H4 (cell line): ENCODE measurements at places on chromosomes 3 and 15.

- no peak for DNase-seq
Measured at GRCh38 chr3:34381243-34381642, 582.8 kb downstream of the PDCD6IP start.

DNA sequence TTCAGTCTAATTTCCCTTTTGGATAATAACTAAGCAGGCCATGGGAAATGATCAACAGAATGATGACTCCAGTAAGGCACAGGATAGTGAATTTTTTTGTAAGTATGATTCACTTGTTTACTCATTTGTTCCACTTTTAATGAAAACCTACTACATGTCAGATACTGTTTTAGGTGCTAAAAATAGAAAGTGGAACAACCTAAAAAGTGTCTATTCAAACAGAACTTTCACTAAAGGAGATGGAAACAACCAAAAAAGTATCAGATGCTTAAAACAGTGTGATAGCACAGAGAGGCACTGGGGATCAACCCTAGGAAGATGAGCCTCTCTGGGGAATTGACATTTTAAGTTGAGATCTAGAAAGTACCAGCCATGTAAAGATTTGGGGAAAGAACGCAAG lies 11.1 kb downstream of the RYK start:
- DNase-seq: no peak

GRCh38 chr3:159451067-159451466 lies 537.6 kb upstream of the IL12A start:
- no peak for DNase-seq

DNA sequence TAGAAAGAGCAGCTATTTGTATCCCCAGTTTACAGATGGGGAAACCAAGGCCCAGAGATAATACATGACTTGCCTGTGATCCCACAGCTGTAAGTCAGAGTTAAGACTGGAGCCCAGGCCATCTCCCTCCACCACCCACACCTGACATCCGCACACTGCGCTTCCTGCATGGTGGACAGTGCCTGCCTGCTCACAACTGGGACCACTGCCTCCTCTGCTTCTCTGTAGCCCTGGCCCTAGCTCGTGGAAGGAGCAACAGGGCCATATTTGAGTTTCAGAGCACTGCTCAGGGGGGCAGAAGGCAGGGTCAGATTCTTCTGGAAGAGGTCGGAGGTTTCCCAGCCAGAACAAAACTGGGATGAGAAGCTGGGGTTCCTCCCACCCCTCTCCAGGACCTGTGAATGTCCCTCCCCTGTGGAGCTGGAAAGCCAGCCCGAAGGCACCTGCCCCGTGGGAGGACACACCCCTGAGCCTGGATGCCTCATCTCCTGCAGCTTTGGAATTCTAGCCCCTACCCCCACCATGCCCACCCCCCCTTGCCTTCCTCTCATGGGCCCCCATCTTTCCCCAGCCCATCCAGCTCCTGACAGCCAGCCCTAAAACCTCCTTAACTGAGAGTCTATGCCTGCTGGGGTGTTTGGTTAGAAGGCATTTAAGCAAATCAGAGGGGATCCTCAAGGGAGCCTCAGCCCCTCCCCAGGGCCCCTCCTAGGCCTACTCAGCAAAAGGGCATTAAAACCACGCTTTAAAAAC lies 100.1 kb downstream of the TPRA1 start:
- no peak for DNase-seq

- DNase-seq: no peak
Measured at GRCh38 chr3:122066331-122067213, 11.4 kb downstream of the CD86 start.

GRCh38 chr3:193943851-193944517 lies 192.0 kb upstream of the HES1 start:
- no peak for DNase-seq

DNA sequence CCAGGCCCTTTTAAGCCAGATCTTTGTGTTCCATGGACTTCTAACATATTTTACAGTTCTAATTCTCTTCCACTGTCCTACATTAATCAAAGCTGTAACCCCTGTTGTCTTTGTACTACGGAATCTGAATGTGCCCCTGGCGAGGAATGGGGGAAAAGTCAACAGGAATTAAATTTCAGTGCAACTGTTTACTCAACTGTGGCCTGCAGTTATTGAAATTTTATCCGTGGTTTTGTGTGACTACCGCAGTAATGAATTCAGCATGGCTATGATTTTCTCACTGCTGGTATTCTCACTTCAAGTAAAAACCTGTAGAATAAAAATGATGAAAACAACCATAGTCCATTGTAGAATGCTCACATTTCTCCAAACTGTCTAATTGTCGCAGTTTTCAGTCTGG lies 388.0 kb downstream of the FOXP1 start:
- peak; percentile 35 for DNase-seq

DNA sequence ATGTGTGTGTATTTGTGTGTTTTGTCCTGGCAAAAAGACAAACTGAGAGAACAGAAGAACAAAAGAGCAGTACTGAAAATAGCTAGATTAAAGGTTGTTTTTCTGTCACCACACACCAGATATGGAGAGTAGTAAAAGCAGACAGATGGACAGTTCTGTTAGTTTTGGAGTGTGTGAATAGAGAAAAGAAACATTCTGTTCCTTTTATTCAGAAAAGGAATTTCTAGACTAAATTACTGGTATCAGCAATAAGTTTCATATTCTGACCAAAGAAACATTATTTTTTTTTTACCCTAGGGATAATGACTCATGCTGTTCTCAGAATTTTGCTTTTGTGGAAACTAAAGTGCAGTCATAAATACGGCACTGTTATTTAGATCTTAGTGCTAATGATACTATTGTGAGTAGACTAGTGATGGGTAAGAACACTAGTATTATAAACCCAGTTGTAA lies 32.9 kb downstream of the PIK3CA start:
- DNase-seq: peak; percentile 8

GRCh38 chr3:97901313-97902248 lies 70.7 kb downstream of the RIOX2 start:
- DNase-seq: no peak

- DNase-seq: no peak
Measured at GRCh38 chr3:50714946-50715345, 40.2 kb downstream of the DOCK3 start.

DNA sequence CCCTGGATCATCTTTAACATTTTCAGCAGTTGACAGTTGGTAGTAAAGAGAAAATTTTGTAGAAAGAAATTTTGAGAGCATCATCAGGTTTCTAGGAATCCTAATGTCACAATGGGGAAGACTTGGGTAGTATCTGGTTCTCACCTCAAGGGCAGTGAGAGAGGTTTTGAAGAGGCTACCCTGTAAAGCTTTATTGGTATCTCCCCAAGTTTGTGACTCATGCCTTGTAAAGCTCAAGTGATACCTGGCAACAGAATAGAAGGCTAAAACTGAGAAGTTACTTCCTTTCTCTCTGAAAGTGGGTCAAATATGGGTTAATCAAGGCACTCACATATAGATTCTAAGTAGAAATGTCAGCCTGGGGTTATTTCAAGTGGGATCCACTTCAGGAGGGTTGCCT lies 196.4 kb downstream of the SUCNR1 start:
- no peak for DNase-seq

DNA sequence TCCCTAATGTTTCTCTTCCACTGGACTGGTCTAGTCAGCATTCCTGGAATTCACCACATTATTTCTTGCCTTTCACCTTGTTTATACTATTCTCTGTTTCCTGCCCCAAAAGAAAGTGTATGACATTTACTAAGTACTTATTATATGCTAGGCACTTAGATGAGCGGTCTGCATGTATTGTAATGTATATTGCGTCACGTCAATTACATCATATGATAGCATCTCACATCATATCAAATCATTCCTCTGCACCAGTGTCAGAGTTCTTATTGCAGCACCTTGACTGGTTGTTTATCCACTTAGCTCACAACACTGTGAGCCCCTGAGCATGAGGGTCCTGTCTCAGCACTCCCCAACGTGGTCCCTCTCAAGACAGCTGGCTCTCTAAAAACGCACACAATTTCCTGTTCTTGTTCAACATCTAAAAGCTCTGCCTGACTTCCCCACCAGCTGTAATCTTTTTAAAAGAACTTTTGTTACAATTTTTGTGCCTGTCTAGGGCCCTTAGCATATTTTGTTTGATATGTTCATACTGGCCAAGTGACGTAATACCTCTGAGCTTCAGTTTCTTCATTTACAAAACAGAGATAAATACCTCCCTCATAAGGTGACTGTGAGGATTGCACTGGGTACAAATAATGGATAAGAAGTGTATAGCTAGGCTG lies 58.8 kb downstream of the ARHGAP31 start:
- DNase-seq: peak; percentile 43

DNA sequence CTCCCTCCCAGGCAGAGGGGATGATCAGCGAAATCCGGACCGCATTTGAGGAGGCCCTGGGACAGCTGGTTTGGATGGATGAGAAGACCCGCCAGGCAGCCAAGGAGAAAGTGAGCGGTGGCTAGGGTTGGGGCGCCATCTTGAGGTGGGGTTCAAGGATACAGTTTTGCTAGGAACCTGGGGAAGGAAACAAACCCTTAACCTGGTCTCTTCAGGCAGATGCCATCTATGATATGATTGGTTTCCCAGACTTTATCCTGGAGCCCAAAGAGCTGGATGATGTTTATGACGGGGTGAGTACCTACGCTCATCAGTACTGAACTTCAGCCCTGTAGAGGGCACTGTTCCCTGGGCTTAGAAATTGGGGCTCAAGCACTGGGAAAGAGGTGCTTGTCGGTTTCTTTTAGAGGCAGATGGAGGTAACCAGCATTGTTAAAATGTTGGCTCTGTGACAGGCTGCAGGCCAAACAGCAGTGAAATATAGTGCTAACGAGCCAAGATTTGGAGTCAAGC lies 9.6 kb upstream of the PSMD2 start:
- peak; percentile 47 for DNase-seq

DNA sequence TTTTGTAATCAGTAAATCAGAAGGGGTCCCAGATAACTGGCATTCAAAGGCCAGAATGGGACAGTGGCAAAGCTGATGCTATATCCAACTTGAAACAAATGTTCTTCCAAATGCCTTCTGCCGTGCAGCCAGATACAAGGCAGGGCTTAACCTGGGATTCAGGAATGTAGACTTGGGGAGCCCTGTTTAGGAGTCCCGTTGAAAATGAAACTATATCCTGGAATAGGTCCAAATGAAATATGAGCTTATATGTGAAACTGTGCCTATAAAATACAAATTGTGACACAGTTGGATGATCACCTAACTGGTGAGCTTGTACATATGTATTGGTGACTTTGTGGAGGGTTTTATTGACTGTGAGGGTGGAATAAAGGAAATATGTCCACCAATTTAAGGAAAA lies 28.7 kb downstream of the FRMD4B start:
- DNase-seq: no peak

DNA sequence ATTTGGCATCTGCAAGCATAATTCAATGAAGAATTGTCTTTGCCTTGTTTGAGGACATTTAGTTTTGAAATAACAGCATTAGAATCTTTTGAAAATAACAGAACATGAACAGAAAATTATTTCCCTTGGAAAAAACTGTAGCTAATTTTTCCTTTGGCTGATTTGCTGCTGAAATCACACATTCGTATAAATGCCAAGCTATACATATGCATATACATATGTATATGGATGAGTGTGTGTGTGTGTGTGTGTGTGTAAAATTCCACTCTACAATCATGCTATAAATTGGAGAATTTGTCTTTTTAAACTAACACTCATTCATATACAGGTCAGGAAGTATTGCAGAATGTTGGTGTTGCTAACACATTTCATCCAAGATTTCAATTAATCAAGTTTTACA lies 57.9 kb downstream of the SAMMSON start:
- DNase-seq: no peak

GRCh38 chr3:66386011-66386924 lies 114.6 kb downstream of the LRIG1 start:
- no peak for DNase-seq

DNA sequence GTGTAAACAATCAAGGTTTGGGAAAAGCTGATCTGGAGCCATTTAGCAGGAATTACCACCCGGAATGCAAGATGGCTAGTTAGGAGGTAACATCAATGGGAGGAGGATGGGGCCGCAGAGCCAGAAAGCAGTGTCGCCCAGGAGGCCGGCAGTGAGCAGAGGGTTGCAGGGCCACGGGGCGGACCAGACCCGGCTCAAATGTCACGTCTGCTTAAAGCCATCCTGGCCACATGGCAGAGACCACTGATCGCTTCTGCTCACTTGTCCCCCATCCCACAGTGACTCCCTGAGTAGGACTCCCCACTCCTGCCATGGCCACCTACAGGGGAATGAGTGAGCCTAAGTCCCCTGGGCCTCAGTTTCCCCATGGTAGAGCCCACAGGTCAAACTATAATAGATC lies 18.2 kb downstream of the MGLL start:
- no peak for DNase-seq

GRCh38 chr15:77420610-77421369 lies at the start of gene HMG20A:
Gene HMG20A, plus strand, starts transcription at chr15:77420888. Its CDS starts 37,520 bp downstream, at chr15:77458408.
- peak; percentile 73 for DNase-seq

DNA sequence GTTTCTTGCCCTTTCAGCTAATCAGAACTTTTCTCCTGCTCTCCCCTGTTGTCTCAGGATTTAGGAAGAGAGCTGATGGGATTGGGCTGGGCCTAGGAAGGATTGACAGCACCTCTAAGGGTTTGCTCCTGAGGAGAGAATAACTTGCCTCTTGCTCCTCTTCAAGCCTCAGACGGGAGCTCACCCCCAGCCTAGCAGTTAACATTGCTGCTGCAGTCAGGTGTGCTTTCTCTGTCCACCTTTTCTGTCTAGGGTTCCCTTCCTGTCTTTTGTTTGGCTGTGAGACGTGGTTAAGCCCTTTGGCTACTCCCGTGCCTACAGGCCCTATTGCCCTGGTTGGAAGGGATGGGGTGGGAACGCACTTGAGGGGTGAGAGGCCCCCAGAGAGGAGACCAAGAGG lies 20.1 kb downstream of the TMEM108 start:
- DNase-seq: no peak

DNA sequence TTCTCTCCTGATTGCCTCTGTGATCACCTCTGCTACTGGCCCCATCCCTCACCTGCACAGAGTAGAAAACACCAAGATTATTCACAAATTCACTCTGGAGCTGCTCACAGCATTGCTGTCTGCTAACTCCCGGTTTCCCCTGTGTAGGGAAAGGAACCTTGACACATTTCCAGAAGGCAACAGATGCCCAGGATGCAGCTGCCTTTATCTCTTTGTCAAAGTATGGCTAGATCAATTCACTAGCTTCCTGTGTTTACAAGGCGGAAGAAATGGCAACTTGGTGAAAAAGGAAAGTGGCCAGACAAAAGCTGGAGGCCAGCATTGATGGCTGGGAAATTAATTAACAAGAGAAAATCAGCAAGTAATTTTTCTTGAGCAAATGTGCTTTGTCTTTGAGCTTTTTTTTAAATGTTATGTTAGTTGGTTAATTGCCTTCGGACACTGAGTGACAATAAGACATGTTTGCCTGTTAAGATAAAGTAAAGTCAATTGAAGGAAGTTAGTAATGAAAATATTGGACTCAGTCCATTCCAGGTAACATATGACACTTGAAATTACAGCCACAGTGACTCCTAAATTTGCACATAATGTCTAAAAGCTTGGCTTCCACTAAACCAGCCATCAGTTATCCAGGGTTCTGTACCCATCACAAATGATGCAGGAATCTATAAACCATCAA lies 394.6 kb upstream of the IL12A start:
- no peak for DNase-seq

- peak; percentile 67 for DNase-seq
Measured at GRCh38 chr3:197186887-197187588, 111.4 kb downstream of the DLG1 start.
